SK-N-SH (cell line): ENCODE measurements at places on chromosomes 4 and X. TPM values are rescaled to one million over a fixed set of nuclear protein-coding genes. Genes with fewer than 3 reads are reported as not detected.

DNA sequence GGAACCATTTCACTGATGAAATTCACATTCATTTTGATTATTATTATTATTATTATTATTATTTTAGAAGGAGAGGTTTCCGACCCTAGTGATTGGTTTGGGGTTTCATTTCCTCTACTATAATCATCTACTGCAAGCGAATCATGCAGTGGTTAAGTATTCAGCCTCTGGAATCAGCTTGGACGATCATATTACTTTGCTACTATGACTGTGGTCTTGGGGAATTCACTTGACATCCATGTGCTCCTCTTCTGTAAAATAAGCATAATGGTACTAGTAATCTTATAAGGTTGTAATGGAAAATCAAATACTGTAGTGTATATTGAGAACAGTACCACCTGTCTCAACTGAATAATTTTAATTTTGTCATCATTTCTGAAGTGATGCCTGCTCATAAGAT, 132.1 kb upstream of the SLC4A4 start:
- no peaks in the 10 kb centered on the region for H3K4me1 ChIP-seq
- no peak for DNase-seq
- H3K4me3 ChIP-seq: no peak overlapping the region
- H3K36me3 ChIP-seq: no peaks in the 10 kb centered on the region
- 0 out of 2 replicates have a peak, but pooled peaks cover 1% of the 10 kb centered on the region for H3K27me3 ChIP-seq
- no peak overlapping the region for H3K27ac ChIP-seq

- H3K27me3 ChIP-seq: no peaks in the 10 kb centered on the region
- no peak for DNase-seq
- peak overlapping the region; percentile 62; the same call in 1 of the 2 replicates for H3K27ac ChIP-seq
- no peaks in the 10 kb centered on the region for H3K36me3 ChIP-seq
- H3K4me3 ChIP-seq: no peak overlapping the region
These were observed 172.7 kb upstream of the IL15 start for GRCh38 chr4:141463678-141464077.

DNA sequence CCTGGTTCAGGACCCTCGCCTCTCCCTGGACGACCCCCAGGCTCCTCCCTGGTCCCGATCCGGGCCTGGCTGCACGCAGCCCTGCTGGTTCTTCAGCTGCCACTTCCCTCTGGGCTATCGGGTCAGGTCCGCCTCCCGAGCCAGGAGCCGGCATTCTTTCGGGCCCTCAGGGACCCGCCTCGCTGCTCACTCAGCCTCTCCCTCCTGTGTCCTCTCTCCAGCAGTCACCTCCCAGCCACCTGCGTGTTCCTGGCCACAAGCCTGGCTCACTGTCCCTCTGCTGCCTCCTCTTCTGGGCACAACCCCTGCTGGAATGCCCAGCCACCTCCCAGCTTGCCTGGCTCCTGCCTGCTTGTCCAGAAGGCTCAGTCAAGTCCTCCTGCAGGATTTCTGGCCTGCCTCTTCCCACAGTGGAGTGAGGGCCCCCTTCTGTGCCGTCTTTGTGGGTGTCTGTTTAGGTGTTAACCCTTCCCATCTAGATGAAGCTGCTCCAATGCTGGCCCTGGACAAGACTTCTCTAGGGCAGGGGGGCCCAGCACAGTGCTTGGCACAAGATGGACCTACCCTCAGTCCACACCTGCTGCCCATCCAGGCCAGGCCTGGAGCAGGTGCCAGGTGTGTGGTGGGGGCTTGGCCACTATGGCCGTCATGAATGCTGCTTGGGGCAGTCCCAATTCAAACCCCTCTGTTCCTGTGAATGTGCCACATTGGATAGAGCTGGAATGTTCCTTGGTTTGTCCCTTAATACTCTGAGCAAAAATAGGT, 2.2 kb downstream of the WFS1 start:
- peak overlapping the region; percentile 82 for H3K27ac ChIP-seq
- no peak for DNase-seq
- no peak overlapping the region for H3K4me3 ChIP-seq
- no peaks in the 10 kb centered on the region for H3K27me3 ChIP-seq
- no peaks in the 10 kb centered on the region for H3K36me3 ChIP-seq

DNA sequence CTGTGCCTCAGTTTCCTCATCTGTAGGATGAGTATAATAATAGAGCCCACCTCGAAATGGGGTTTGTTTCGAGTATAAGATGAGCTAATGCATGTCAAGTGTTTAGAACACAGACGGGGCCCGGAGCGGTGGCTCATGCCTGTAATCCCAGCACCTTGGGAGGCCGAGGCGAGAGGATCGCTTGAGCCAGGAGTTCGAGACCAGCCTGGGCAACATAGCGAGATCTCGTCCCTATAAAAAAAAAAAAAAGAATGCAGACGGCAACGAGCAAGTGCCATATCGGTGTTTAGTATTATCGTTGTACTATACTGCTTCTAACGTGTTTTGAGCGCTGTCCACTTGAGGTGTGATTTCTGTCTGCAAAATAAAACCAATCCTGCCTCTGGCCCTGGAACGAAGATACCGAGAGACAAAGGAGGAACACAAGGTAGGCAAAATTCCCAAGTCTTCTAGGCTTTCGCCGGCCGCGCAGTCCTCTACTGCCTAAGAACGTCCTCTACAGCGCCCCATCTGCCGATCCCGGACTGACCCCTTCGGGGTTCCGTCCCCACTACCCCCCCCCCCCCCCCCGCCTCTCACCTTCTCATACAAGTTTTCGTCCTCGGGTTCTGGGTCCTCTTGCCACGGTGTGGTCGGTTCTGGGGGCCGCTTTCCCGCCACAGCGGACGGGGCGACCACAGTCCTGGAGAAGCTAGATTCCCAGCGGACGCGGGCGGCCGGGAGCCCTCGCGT, 442 bp downstream of the NDUFB11 start:
- no peaks in the 10 kb centered on the region for H3K36me3 ChIP-seq
- no peaks in the 10 kb centered on the region for H3K27me3 ChIP-seq
- peak; percentile 72 for DNase-seq
- H3K4me1 ChIP-seq: peaks cover 14% of the 10 kb centered on the region; the same call in 1 of the 2 replicates
- peak overlapping the region; percentile 57 for H3K4me3 ChIP-seq
- H3K27ac ChIP-seq: peak overlapping the region; percentile 94

- H3K4me3 ChIP-seq: no peak overlapping the region
- no peak for DNase-seq
- no peak overlapping the region for H3K27ac ChIP-seq
- no peaks in the 10 kb centered on the region for H3K4me1 ChIP-seq
- no peaks in the 10 kb centered on the region for H3K27me3 ChIP-seq
These were observed 525.0 kb upstream of the SPANXN1 start for GRCh38 chrX:144722307-144722706.

DNA sequence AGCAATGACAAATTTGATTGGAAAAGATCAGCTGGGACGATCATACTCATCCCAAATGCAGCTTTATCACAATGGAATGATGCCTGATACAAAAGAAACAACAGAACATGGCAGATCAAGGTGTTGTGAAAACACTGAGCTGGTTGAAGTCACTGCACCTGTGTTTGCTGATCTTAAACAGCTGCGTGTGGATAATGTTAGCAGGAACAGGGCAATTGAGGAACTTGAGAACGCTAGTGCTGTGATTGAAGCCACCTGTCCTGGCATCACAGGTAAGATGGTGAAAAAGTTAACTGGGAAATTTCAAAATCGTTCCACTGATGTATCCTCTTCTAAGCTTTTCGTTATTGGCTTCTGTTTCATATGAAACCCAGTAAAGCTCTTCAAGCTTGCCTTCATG, 27.4 kb upstream of the SOD3 start:
- no peak overlapping the region for H3K4me3 ChIP-seq
- no peak for DNase-seq
- no peaks in the 10 kb centered on the region for H3K36me3 ChIP-seq
- H3K27ac ChIP-seq: no peak overlapping the region

- no peak for DNase-seq
- no peaks in the 10 kb centered on the region for H3K4me1 ChIP-seq
- no peak overlapping the region for H3K4me3 ChIP-seq
- no peak overlapping the region for H3K27ac ChIP-seq
- no peaks in the 10 kb centered on the region for H3K27me3 ChIP-seq
- H3K36me3 ChIP-seq: no peaks in the 10 kb centered on the region
These were observed 7.9 kb downstream of the COL25A1 start for GRCh38 chr4:109294468-109295020.

TEX11 gene
- polyA plus RNA-seq: not detected in 2 replicates

ARHGAP24 gene
- 1.4 and 1.6 TPM in 2 replicates for polyA plus RNA-seq
